NCI-H1436 (cell line): ENCODE measurements at places on chromosomes 7 and 10.

DNA sequence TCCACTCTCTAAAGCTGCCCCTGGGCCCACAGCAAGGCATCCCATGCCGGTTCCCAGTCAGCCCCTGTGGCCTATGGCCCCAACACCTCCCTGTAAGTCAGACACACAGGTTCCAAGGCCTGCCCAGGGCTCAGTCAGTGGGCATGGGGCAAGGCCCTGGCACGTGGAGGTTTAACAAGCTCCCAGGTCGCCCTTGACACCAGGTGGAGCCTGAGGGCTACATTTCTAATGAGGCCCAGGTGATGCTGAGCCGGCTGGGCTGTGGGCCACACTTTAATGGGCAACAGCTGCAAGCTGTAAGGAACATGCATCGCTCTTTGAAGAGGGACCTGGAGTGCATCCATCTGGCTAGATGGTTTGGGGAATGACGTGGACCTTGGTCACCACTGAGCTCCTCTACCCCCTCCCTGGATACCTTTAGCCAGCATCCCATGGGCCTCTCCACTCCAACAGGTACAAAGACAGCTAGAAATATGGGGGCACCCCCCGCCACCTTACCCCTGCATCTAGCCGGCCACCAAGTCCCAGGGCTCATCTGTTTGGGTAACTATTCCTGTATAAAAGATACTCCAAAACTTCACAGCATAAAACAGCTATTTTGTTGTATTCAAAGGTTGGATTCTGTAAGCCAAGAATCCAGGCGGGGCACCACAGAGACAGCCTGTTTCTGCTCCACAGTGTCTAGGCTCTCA lies 122.5 kb downstream of the OAT start:
- peak; percentile 78 for DNase-seq

DNA sequence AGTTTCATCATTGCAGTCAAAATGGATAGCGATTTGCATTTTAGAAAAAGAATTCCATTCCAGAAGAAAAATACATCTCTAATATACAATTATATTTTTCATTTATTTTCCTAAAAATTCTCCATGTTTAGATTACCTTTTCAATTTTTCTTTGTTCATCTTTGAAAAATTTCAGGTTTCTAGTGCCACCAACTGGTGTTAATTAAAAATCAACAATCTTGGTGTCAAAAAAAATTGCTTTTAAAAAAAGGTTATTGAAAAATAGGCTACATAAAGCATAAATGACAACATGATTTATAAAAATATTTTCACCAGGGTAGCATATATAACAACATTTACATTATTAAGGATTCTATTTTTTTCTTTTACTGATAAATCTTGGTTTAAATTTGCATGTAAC lies 53.0 kb downstream of the CCDC186 start:
- no peak for DNase-seq

DNA sequence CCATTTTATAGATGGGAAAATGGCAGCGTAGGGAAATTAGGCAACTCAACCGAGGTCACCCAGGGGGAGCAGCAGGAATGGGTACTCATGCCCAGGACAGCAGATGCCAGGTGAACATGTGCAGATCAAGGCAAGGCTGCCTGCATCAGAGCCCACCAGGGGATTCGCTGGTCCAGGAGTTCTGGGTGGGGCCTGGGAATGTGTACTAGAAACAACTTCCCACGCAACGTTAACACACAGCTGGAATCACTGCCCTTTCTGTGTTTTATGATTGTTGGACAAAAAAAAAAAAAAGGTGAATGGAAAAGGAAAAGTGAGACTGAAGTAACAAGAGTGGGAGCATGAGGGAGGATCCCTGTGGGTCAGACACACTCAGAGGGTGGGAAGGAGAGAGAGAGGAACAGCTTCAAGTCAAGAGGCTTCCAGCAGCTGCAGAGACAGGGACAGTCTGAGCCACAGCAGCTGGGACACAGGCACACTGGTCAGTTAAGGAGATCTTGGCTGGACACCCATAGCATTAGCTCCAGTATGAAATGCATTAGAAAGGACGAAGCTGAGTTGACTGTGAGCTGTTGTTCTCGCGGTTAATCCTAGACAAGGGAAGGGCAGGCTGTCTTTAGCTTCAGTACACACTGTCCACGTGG lies 187.9 kb upstream of the INHBA start:
- no peak for DNase-seq

DNA sequence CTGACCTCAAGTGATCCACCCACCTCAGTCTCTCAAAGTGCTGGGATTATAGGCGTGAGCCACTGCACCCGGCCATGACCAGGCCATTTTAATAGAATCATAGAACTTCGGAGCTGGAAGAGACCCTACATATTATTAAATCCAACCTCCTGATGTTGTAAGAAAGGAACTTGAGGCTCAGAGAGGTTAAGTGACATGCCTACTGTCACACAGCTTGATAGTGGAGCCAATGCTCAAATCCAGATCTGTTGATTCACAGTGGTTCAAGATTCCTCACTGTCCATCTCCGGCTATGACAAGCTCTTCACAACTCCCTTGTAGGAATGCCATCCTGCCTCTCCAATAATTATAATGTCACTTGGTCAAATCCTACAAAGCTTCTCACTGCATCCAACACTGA lies 65.3 kb downstream of the MYOF start:
- DNase-seq, result no peak

GRCh38 chr10:68095153-68095552 lies 14.1 kb upstream of the MYPN start:
- no peak for DNase-seq

DNA sequence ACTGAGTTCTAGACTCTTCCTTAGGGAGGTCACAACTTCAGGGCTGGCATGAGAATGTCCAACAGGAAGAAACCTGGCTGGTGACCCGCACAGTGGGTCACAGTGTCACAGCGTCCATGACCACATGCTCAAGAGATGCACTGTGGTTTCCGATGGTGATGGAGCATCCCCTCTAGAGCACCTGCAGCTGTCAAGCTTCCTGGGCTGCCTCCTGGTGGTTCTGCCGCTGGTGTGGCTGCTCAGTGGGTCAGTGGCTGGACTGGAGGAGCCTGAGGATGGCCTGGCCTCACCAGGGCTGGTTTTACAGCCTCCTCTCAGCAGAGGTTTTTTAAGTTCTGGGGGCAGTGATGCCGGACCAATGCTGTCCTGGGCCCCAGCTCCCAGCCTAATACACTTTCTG lies 149.3 kb downstream of the SH3PXD2A start:
- no peak for DNase-seq

- no peak for DNase-seq
Measured at GRCh38 chr10:130964771-130965170, 346.8 kb downstream of the TCERG1L start.

DNA sequence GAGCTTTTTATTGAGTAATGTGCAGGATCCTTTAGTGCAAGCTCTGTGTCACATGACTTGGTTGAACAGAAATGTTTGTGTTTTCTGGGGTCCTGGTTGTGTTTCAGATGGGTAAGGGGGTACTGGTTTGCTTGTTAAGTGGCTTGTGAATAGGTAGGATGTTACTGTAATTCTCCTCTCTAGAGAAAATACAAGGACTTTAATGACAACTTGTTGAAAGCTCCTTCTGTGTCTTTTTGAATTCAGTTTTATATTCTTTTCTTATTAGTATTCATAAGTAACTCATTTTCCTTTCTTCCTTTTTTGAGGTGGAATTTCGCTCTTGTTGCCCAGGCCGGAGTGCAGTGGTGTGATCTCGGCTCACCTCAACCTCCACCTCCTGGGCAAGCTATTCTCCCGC lies 85.5 kb upstream of the BTBD16 start:
- DNase-seq, result no peak
